Muscle of leg (tissue), 16 donors: ENCODE measurements at places on chromosomes 7 and 10. TPM values are rescaled to one million over a fixed set of nuclear protein-coding genes. Genes with fewer than 3 reads are reported as not detected.

DNA sequence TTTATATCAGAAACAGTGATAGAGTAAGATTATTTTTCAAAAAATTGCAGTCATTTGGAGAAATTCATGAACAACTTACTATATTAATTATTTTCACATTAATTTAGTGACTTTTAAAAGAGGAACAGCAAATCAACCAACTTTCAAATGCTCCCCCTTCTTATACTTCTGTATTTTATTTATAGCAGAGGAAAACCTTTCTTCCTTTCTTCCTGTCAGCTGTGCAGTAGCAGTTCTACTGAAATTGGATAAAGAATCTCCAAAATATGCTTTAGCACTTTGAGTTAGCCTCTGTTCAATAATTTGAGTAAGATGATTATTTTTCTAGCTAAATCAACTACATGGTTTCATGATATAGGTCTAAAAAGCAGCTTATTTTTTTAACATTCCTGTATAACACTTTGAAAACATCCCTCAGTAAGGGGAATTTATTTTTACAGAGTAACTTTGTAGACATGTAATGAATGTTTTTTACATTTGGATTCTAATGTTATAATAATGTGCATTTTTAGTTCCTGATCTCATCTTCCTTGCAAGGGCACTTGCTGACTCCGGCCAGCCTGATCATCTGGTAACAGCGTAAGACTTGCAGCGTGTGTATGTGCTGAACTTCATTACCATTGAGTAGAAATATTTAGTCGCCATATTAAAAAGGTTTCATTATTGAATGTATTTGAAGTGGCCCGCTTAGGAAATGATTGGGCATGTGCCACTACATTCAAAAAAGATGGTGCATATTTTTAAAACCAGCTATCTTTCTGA lies 158.3 kb upstream of the HDAC9 start:
- no peaks in the 10 kb centered on the region for H3K4me1 ChIP-seq
- H3K36me3 ChIP-seq, result no peaks in the 10 kb centered on the region
- no peak overlapping the region for H3K4me3 ChIP-seq
- no peaks in the 10 kb centered on the region for H3K27me3 ChIP-seq

GRCh38 chr7:140778975-140779374 lies 82.5 kb downstream of the NDUFB2 start:
- H3K27ac ChIP-seq, result no peak overlapping the region
- H3K27me3 ChIP-seq, result no peaks in the 10 kb centered on the region
- no peaks in the 10 kb centered on the region for H3K4me1 ChIP-seq
- H3K4me3 ChIP-seq, result no peak overlapping the region
- peaks cover 20% of the 10 kb centered on the region for H3K36me3 ChIP-seq
- DNase-seq, result no peak

GRCh38 chr7:76020031-76020714 lies 25.8 kb upstream of the TMEM120A start:
- H3K27me3 ChIP-seq, result no peaks in the 10 kb centered on the region
- DNase-seq, result peak; percentile 84
- H3K4me3 ChIP-seq, result no peak overlapping the region
- H3K27ac ChIP-seq, result no peak overlapping the region
- H3K4me1 ChIP-seq, result peaks cover 6% of the 10 kb centered on the region

DNA sequence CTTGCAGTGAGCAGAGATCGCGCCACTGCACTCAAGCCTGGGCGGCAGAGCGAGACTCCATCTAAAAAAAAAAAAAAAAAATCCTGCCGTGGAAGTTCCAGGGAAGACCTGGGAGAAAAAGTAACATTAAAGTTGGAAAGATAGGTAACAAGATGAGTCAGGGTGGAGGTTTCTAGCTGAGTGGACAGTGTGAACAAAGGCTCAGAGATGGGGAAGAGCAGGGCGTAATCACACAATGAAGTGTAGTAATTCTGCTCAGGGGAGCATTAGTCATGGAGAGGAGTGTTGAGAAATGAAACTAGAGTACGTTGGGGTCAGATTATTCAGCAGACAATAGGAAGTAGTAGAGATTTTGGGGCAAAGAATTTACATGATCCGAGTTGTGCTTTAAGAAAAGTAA lies 21.6 kb upstream of the WASL start:
- H3K36me3 ChIP-seq, result no peaks in the 10 kb centered on the region
- DNase-seq, result peak; percentile 4
- H3K27me3 ChIP-seq, result no peaks in the 10 kb centered on the region
- no peak overlapping the region for H3K4me3 ChIP-seq
- no peaks in the 10 kb centered on the region for H3K4me1 ChIP-seq
- H3K27ac ChIP-seq, result no peak overlapping the region

- no peaks in the 10 kb centered on the region for H3K36me3 ChIP-seq
- no peaks in the 10 kb centered on the region for H3K27me3 ChIP-seq
- no peaks in the 10 kb centered on the region for H3K4me1 ChIP-seq
- no peak for DNase-seq
- no peak overlapping the region for H3K4me3 ChIP-seq
- no peak overlapping the region for H3K27ac ChIP-seq
These were observed 93.0 kb downstream of the EXOC4 start for GRCh38 chr7:133345690-133346421.

GRCh38 chr7:137572056-137572784 lies 228.7 kb upstream of the PTN start:
- no peaks in the 10 kb centered on the region for H3K27me3 ChIP-seq
- DNase-seq, result peak; percentile 93

- DNase-seq, result peak; percentile 76
- no peak overlapping the region for H3K27ac ChIP-seq
- H3K27me3 ChIP-seq, result peaks cover 38% of the 10 kb centered on the region
- no peak overlapping the region for H3K4me3 ChIP-seq
- no peaks in the 10 kb centered on the region for H3K36me3 ChIP-seq
These were observed 41.5 kb upstream of the BNIP3 start for GRCh38 chr10:132023092-132023811.

DNA sequence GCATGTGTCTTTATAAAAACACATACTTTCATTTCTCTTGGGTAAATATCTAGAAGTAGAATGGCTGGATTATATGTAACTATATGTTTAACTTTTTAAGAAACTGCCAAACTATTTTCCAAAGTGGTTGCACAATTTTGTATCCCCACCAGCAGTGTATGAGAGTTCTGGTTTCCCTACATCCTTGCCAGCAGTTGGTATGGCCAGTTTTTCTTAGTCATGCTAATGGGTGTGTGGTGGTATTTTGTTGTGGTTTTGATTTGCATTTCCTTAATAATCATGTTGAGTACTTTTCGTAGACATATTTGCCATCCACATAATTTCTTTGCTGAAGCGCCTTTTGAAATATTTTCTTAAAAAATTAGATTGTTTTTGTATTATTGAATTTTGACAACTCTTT lies 60.3 kb downstream of the NEUROG3 start:
- H3K27ac ChIP-seq, result no peak overlapping the region
- no peak for DNase-seq
- no peak overlapping the region for H3K4me3 ChIP-seq
- H3K4me1 ChIP-seq, result no peaks in the 10 kb centered on the region
- H3K36me3 ChIP-seq, result peaks cover 3% of the 10 kb centered on the region

- no peaks in the 10 kb centered on the region for H3K4me1 ChIP-seq
- no peaks in the 10 kb centered on the region for H3K36me3 ChIP-seq
- H3K27ac ChIP-seq, result no peak overlapping the region
- H3K27me3 ChIP-seq, result no peaks in the 10 kb centered on the region
- no peak overlapping the region for H3K4me3 ChIP-seq
- no peak for DNase-seq
These were observed 69.7 kb downstream of the ANLN start for GRCh38 chr7:36459236-36459960.

DNA sequence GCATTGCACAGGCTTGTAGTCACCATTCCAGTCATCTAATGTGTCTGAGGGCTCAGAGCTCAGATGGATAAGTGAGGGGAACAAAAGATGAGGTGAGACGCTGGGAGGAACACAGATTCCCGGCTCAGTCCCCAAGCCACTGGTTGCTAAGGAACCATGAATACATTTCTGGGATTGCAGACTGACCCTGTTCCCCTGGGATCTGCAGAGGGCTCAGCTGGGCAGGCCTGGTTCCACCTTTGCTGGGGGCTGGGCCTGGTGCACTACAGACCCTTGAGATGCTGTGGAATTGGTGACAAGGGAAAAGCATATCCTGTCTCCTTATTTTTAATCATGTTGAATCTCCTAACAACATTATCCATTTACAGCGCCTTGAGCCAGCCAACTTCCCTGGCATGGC lies 19.2 kb downstream of the ELFN1 start:
- H3K4me3 ChIP-seq, result no peak overlapping the region
- no peak for DNase-seq
- H3K36me3 ChIP-seq, result peaks cover 4% of the 10 kb centered on the region

- no peaks in the 10 kb centered on the region for H3K27me3 ChIP-seq
- DNase-seq, result peak; percentile 70
- H3K4me1 ChIP-seq, result peaks cover 10% of the 10 kb centered on the region
- H3K36me3 ChIP-seq, result no peaks in the 10 kb centered on the region
- peak overlapping the region; percentile 99 for H3K4me3 ChIP-seq
These were observed 1.4 kb downstream of the TRA2A start for GRCh38 chr7:23530405-23530804.

- no peak overlapping the region for H3K27ac ChIP-seq
- DNase-seq, result no peak
- H3K36me3 ChIP-seq, result peaks cover 3% of the 10 kb centered on the region
- H3K27me3 ChIP-seq, result no peaks in the 10 kb centered on the region
- H3K4me3 ChIP-seq, result no peak overlapping the region
These were observed 87.8 kb downstream of the DNMBP start for GRCh38 chr10:99921948-99922347.

DNA sequence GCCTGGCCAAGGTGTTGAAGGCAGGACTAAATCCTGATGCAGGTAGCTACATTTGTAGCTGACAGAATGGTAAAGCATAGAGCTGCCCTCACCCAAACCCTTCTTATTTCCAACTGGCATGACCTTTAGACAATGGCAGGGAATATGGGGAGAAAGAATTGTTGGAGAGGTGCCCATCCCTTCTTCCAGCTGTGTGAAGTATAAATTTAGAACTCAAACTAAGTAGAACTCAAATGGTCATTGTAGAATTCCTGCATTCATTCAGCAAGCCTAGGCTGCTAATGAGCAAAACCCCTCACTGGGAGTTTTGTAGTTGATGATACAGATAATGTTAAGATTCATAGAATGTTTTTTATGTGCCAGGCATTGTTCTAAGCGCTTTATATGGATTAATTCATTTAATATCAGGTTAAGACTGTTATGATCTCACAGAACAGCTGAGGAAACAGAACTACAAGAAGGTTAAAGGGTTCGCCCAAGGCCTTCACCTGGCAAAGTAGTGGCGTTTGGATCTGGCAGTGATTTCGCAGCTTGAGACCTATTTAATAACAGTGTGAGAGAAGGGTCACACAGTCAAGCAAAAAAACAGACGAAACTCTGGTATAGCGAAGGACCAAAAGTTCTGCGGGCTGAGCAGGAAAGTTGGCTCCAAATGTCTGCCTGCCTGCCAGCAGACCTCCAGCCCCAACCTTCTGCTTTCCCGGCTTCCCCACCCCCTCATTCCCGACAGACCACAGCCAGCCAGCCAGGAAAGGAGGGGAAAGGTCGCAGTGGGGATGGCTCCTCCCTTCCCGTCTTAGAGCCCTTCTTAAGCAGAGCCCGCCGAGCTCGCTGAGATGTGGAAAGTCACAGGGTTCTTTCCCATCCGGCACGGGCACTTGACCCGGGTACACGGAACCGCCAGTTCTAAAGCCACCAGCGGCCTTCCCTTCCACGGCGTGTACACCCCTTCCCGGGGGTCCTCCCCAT lies 1.6 kb upstream of the HILPDA start:
- peak; percentile 97 for DNase-seq
- peaks cover 12% of the 10 kb centered on the region for H3K36me3 ChIP-seq
- peaks cover 32% of the 10 kb centered on the region for H3K4me1 ChIP-seq
- peak overlapping the region; percentile 98 for H3K27ac ChIP-seq
- H3K4me3 ChIP-seq, result peak overlapping the region; percentile 18

DNA sequence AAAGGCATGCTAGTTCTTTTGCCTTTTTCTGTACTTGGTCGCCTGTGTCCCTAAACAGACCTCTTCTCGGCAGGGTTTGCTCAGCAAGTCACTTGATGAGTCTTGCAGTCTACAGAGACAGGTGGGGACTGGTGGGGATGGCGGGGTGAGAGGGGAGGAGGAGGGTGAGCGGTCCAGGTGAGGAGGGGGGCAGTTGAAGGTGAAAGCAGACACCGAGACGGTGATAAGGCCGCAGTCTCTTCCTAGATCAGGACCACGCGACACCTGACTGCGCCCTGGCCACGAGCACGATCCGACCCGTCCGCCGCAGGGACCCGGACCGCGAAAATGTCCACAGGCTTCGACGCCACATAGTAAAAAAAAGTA lies 566 bp downstream of the ASNS start:
- DNase-seq, result no peak
- peaks cover 3% of the 10 kb centered on the region for H3K27me3 ChIP-seq
- peaks cover 6% of the 10 kb centered on the region for H3K4me1 ChIP-seq
- no peaks in the 10 kb centered on the region for H3K36me3 ChIP-seq
- H3K4me3 ChIP-seq, result peak overlapping the region; percentile 69
- no peak overlapping the region for H3K27ac ChIP-seq

DNA sequence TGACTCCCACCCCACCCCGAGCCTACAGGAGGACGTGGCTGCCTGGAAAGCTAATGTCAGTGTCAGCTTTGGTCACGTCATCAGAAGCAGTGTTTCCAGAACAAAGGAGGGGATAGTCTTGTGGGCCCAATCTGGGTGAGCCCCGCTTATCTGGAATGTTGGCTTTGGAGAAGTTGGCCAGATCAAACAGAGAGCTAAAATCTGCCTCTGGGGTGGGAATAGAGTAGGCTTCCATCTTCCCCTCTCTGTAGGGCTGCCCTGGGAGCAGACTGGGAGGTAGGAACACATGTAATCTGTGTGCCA lies 32.5 kb downstream of the SRRM3 start:
- DNase-seq, result no peak
- no peak overlapping the region for H3K4me3 ChIP-seq
- H3K36me3 ChIP-seq, result no peaks in the 10 kb centered on the region
- H3K27ac ChIP-seq, result no peak overlapping the region

GRCh38 chr10:102813734-102814452 lies 23.3 kb downstream of the CYP17A1 start:
- DNase-seq, result peak; percentile 72
- H3K36me3 ChIP-seq, result peaks cover 55% of the 10 kb centered on the region
- no peak overlapping the region for H3K27ac ChIP-seq

Gene SPDYE8
- polyA plus RNA-seq, result 0.26 TPM

Gene AGBL3
- 4.0 TPM for polyA plus RNA-seq

Gene WDFY4
- polyA plus RNA-seq, result 3.1 TPM

Gene COBL
- polyA plus RNA-seq, result 108 TPM

Gene OPALIN
- not detected for polyA plus RNA-seq

Gene KCP
- 0.85 TPM for polyA plus RNA-seq

Gene AQP1
- polyA plus RNA-seq, result 102 TPM

Gene PRKAR1B
- polyA plus RNA-seq, result 45.4 TPM

Gene ZNF479
- not detected for polyA plus RNA-seq

Gene CHST15
- polyA plus RNA-seq, result 16.3 TPM

Gene HIBADH
- 29.5 TPM for polyA plus RNA-seq
